ENCODE measurements at places on chromosomes 3 and 15.

DNA sequence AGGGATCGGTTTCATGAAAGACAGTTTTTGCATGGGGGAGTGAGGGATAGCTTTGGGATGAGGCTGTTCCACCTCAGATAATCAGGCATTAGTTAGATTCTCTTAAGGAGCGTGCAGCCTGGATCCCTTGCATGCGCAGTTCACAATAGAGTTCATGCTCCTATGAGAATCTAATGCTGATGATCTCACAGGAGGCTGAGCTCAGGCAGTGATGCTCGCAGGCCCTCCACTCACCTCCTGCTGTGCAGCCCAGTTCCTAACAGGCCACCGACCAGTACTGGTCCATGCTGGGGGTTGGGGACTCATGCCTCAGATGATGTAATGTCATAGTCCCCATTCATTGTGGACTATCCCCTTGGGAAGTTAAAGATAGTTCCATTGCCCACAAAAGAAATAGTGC lies 255.8 kb downstream of the CACNA2D3 start:
- DNase-seq = no peak

DNA sequence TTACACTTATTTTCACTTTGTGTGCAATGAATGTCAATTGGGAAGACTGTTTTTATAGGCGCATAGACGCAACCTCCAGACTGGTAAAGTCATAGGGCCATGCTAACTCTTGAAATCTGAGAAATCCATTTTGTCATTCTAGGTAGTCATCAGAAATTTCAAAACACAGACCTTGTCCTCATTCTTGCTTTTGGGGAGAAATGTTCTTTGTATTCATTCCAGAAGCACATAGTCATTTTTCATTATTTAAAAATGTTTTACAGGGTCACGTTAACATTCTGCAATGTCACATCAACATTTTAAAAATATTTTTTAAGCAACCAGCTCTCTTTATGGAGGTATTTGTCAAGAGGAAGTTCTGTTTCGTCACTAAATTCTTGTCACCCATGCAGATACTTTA lies 898.4 kb downstream of the PDCD6IP start:
- DNase-seq = no peak

DNA sequence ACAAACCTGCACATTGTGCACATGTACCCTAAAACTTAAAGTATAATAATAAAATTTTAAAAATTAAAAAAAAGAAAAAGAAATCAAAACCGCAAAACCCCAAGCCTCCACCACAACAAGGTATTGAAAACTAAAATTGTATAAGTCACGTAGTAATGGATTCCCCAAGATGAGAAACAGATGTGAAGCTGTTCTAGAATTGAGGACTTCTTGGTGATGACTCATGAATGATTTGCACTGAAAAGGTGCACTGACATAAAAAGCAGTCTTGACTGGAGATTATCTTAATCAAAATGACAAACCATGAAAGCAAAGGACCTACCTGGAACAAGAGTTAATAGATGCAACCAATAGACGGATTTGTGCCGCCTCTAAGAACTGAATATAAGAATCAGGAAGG lies 225.8 kb downstream of the MYRIP start:
- DNase-seq = no peak

- no peak for DNase-seq
These were observed 78.3 kb upstream of the TBC1D5 start for GRCh38 chr3:17820704-17821103.

- no peak for DNase-seq
These were observed 30.4 kb upstream of the FLNB start for GRCh38 chr3:57977818-57978235.

DNA sequence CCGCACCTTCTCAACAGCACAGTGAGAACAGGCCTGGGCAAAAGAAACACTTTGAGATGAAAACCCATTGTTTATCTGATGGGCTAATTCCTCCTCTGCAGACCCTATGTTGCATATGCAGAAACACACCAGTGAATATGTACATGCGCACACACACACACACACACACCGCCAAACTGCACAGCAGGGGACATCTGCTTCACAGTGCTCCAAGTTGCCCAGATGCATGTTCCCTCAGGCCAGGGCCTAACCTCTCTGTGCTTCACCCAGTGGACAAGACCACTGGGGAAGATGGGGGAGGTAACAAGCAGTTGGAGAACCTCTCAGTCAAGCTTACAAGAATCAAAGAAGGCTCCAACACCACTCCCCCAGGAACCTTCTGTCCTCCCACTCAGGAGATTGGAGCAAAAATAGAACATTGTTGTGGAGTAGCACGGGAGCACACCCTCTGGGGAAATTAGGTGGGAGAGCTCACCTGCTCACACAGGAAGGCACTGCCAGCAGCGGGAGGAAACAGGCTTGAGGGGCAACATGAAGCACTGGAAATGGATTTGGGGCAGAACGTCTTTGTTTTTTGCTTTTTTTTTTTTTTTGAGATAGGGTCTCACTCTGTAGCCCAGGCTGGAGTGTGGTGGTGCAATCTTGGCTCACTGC lies 13.0 kb downstream of the HCN4 start:
- no peak for DNase-seq

GRCh38 chr3:11653298-11654055 lies 9.8 kb upstream of the VGLL4 start:
- no peak for DNase-seq

- DNase-seq = no peak
These were observed 11.1 kb downstream of the DCUN1D1 start for GRCh38 chr3:182969277-182969676.

DNA sequence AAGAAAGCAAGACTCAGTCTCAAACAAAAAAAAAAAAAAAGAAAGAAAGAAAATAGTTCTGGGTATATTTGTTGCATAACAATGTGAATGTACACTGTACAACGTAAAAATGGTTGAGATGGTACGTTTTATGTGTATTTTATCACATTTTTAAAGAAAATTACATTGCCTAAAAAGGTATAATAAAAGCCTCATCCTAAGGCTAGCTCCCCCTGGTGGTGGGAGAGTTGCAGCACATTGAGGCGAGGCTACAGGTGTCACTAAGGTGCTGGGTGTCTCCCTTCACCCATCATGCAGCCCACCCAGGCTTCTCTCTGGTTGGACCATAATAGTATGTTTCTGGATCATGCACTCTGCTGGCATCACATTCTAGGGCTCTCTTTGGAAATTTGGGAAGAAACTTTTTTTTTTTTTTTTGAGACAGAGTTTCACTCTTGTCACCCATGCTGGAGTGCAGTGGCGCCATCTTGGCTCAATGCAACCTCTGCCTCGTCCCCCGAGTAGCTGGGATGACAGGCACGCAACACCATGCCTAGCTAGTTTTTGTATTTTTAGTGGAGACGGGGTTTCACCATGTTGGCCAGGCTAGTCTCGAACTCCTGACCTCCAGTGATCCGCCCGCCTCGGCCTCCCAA lies 12.4 kb upstream of the RAB11A start:
- no peak for DNase-seq

DNA sequence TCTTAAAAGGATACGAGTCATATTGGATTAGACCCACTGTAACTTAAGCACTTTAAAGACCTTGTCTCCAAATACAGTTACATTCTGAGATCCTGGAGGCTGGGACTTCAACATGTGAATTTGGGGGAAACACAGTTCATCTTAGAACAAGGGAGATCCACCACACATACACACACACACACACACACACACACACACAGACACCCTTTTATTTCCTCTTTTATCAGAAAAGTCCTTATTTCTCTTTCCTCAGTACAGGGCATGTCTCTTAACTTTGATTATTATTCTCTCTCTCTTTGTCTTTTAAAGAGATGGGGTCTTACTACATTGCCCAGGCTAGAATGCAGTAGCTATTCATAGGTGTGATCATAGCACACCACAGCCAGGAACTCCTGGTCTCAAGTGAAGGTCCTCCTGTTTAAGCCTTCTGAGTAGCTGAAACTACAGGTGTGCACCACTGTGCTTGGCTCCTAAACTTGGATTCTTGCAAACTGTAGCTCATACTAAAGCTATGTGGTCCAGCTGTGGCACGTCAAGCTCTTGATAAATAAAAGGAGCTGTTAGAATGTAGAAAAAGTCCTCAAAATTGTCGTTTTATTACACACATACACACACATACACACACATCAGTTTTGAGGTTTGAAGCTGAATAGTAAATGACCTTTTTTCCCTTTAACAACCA lies 7.4 kb downstream of the GOLM2 start:
- DNase-seq = no peak
